Activated CD8-positive, alpha-beta memory T cell treated with anti-CD3 and anti-CD28 coated beads for 1 hour (primary cell): ENCODE measurements at places on chromosomes 7 and 10.

GRCh38 chr7:43698460-43699255 is 30.7 kb downstream of the COA1 start:
- DNase-seq = no peak

- DNase-seq = no peak
These were observed 26.6 kb downstream of the BAIAP2L1 start for GRCh38 chr7:98374285-98374680.

GRCh38 chr7:121202834-121203233 is 126.0 kb upstream of the WNT16 start:
- no peak for DNase-seq

GRCh38 chr7:100016215-100016901 is 962 bp downstream of the ZKSCAN1 start:
- DNase-seq = no peak

DNA sequence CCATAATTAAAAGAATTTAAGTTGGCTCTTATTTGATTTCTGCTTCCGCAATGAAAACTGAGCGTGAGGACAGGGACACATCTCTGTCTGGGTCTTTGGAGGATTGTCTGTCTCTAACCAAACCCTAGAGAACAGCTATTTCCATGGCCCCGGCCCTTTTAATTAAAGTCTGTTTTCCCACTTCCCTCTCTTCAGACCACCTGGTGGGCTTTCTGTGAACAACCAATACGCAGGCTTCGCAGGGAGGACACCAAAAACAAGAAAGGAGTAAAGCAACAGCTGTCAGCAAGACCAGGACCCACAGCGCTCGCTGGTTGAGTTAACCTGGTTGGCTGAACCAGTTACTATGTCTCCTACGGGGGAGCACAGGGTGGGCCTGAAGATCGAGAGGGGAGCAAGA is 217.1 kb upstream of the FRMD4A start:
- no peak for DNase-seq

GRCh38 chr10:123038782-123039631 is 30.2 kb downstream of the ACADSB start:
- DNase-seq = no peak

DNA sequence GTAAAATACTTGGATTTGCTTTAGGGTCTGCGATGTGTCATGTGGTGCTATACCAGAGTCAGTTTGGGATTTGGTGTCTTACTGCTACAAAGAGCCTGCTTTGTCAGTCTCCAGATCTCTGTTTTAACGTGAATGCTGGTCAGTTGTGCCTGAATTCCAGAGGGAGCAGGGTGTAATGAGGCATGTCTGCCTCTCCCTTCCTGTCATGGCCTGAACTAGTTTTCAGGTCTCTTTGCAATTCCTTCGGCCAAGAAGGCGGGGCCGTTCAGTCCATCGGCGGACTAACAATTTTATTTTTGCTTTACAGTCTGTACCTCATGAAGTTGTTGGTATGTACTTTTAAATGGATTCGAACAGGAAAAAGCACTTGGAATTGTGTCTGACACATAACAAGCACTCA is 465.1 kb upstream of the ADARB2 start:
- DNase-seq = no peak

DNA sequence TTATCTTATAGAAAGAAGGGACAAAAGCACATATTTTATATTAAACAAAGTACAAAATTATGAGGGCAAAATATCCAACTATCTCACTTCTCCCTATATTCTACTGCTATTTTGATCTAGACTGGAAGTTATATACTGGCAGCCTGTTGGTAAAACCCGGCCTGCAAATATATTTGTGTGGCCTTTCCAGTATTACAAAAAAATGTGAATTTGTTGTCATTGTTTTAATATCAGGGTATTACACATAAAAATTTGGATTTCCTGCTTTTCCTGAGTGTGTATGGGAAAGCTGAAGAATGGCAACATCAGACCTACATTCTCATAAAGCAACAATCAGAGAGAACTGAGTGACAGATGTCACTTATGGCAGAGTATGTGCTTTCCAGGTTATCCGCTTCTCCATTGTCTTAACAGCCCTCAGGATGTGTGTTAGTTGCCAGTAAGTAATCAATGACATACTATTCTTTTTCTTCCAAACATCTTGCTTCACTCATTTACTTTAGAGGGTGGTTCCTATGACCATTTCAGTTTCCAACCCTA is 7.3 kb downstream of the SYPL1 start:
- no peak for DNase-seq

DNA sequence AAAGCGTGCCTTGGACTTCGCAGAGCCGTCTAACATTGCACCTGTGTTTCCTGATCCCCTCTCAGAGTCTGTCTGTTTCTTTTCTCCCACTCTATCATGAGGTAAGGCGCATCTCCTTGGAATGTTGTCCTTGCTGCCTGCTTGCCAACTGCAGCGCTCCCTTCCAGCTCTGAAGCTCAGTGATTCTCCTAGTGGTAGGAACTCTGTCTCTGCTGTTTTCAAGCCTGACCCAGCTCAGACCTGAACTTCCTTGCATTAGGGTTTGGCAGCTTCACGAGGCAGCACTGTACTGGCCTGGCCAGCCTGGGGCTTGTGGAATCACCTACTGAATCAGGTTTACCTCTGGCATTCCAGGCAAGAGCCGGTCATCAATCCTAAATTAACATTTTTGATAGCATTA is 123.9 kb downstream of the CREB5 start:
- DNase-seq = no peak

DNA sequence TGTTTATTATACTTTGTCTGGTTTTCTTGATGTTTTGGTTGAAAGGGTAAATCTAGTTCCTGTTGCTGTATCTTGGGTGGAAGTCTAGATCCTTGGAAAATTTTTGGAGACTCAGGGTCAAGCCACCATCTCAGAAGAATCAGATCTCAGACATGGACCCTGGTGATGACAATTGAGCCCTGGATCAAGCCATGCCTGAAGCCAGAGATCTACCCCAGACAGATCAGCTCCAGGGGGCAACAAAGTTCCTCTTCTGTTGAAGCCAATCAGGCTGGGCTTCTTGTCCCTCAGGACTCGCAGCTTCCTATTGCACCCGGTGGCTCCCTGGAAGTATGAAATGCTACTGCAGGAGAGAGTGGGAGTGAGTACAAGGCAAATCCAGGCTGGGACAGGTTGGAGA is 106.9 kb downstream of the UNCX start:
- DNase-seq = no peak

- DNase-seq = no peak
These were observed 212.4 kb upstream of the MTPN start for GRCh38 chr7:136189506-136189998.

- no peak for DNase-seq
These were observed 160.7 kb downstream of the TMEM178B start for GRCh38 chr7:141234335-141235105.

DNA sequence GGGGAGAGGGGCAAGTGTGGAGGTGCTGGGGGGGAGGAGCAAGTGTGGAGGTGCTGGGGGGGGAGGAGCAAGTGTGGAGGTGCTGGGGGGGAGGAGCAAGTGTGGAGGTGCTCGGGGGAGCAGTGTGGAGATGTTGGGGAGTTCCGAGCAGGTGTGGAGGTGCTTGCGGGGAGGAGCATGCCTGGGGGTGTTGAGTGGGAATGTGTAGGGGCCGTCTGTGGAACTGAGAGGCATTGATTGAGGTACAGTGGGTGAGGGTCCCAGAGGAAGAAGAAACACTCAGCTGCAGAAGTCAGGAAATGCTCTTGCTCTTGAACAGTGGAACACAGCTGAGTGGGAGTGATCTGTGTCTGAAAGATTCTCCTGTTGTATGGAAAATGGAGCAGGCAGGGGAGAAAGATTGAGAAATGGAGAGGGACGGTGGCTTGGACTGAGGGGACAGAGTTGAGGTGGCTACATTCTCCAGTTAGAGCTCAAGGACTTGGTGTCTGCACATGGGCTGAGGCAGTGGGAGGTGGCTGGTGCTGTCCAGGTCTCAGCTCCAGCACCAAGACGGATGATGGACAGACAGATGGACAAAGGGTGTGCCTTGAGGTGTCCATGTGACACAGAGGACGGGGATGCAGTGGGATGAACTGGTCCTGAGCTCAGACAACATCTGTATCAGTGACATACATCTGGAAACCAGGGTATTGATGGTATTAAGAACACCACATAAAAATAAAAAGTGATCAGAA is 25.2 kb upstream of the NCAPG2 start:
- no peak for DNase-seq
